ENCODE measurements at places on chromosomes 4 and X.

DNA sequence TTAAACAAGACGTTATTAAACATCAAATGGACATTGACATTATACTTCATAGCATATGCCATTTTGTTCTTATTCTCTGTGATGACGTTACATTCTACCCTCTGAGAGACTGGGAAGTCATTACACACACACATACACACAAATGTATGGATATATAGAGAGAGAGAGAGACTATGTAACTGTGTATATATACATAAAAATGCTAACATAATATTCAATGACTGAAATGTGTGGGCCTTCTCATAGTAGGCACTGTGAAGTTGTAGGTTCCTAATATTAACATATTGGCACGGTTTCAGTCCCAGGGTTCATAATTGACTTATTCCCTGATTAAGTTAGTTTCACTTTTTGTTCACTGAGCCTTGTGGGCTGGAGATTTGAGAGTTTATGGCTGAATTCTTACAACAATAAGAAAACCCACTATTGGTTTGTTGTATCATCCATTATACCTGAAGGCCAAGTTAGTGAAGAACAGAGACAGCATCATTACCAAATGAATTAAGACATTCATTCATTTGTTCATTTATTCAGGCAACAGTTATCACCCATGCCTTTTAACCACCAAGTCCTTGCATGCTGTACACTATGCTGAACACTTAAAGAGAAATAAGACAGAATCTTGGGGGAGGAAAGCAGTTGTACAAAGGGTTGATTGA lies 68.5 kb downstream of the GAB1 start:
- DNase-seq: no peak

DNA sequence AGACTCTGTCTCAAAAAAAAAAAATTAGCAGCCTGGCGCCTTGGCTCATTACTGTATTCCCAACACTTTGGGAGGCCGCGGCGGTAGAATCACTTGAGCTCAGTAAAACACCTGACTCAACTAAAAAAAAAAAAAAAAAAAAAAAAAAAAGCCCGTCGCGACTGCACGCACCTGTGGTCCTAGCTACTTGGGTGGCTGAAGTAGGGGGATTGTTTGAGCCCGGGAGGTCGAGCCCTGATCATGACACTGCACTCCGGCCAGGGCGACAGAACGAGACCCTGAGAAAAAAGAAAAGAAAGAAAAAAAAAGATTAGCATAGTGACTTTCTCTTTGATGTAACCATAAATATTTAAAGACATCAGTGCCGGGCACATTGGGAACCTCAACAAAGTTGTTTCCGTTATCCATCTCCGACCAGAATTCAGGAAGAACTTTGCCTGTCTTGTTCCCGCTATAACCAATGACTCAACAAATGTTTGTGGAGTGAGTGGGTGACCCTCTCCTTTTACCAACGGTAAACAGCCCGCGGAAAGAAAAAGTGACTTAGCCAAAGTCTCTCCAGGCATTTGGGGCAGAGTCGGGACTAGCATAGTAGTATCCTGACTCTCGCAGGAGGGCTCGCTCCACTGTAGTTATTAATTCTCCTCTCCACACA lies 553 bp upstream of the MED28 start:
- DNase-seq: peak; percentile 8

GRCh38 chr4:30461218-30461617 lies 259.0 kb upstream of the PCDH7 start:
- DNase-seq: no peak

- DNase-seq: no peak
These were observed 71.3 kb downstream of the PRPS1 start for GRCh38 chrX:107699616-107700015.

- DNase-seq: no peak
These were observed 74.8 kb upstream of the PACRGL start for GRCh38 chr4:20625426-20625825.

DNA sequence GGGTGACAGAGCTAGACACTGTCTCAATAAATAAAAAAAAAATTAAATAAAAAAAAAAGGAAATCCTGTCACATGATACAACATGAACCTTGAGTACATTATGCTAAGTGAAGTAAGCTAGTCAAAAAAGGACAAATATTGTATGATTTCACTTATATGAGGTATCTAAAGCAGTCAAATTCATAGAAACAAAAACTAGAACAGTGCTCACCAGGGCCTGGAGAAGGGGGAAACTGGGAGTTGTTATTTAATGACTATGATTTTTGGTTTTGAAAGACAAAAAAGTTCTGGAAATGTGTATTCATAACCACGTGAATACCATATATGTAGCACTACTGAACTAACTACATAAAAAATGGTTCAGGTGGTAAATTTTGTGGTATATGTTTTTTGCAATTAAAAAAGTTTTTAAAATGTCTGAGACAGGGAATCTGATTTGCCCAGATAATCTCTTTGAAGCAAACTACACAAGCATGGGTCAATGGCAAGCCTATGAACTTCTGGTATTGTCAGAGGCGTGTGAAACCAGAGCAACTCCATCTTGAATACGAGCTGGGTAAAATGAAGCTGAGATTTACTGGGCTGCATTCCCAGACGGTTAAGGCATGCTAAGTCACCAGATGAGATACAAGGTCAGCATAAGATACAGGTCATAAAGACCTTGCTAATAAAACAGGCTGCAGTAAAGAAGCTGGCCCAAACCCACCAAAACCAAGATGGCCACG lies 42.3 kb downstream of the ANAPC10 start:
- no peak for DNase-seq

All from stimulated activated CD4-positive, alpha-beta T cell treated with anti-CD3 and anti-CD28 coated beads, Interleukin-4, amount 100 ng/mL, for 24 hours (primary cell).